ENCODE measurements at places on chromosomes 12 and 14. TPM values are rescaled to one million over a fixed set of nuclear protein-coding genes. Genes with fewer than 3 reads are reported as not detected.

ART4 gene
- not detected for polyA plus RNA-seq

CCDC38 gene
- polyA plus RNA-seq, result not detected

TGM1 gene
- polyA plus RNA-seq, result not detected

TROAP gene
- 4.1 TPM for polyA plus RNA-seq

CCDC197 gene
- polyA plus RNA-seq, result not detected

LRRC10 gene
- not detected for polyA plus RNA-seq

RNF10 gene
- 66.5 TPM for polyA plus RNA-seq

PMCH gene
- polyA plus RNA-seq, result not detected

CIROP gene
- polyA plus RNA-seq, result not detected

DDHD1 gene
- 4.5 TPM for polyA plus RNA-seq

CIPC gene
- 2.0 TPM for polyA plus RNA-seq

Measured in immature natural killer cell (primary cell).